ENCODE measurements at places on chromosomes 7 and 10. TPM values are rescaled to one million over a fixed set of nuclear protein-coding genes. Genes with fewer than 3 reads are reported as not detected.

PPP1R3C gene
- total RNA-seq: 92.6 TPM

LIPJ gene
- total RNA-seq: 0.09 TPM

LIPN gene
- not detected for total RNA-seq

KAZALD1 gene
- 71.5 TPM for total RNA-seq

C1QL3 gene
- total RNA-seq: 0.09 TPM

CPA4 gene
- total RNA-seq: 29.6 TPM

CLDN12 gene
- total RNA-seq: 47.1 TPM

RNF133 gene
- total RNA-seq: 0.54 TPM

FAM25G gene
- not detected for total RNA-seq

OPN1SW gene
- total RNA-seq: not detected

Measured in fibroblast of the aortic adventitia (primary cell).